Activated CD4-positive, alpha-beta T cell treated with anti-CD3 and anti-CD28 coated beads, Interleukin-2, amount 50 U/mL, for 16 hours (primary cell): ENCODE measurements at places on chromosomes 12 and 14.

DNA sequence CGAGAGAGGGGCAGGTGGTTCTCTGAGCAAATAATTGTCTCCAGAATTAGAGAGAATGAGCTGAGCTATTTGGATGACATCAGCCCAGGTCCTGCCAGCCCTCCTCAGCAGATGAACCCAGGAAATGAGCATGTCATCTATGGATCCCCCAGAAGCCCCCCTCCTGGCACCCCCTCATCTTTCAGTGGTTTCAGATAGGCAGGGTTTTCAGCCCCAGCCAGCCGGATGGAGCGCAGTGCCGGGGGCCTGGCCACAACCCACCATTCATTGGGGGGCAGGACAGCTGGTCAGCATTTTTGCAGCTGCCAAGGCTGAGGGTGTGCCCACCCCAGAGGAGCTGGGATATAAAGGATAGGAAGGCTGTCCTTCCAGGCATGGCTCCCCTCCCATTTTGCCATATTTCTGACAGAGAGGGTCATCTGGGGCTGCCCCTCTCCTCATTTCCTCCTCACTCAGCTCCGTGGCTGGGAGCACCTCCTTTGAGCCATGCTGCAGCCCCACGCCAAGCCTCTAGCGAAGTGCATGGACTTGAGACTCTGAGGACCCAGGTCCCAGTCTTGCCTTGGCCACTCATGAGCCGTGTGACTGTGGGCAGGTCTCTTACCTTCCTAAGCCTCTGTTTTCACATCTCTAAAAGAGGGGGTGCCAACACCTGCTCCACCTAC is 6.0 kb upstream of the KRT71 start:
- no peak for DNase-seq

GRCh38 chr14:75143761-75144527 is 17.1 kb upstream of the NEK9 start:
- no peak for DNase-seq

DNA sequence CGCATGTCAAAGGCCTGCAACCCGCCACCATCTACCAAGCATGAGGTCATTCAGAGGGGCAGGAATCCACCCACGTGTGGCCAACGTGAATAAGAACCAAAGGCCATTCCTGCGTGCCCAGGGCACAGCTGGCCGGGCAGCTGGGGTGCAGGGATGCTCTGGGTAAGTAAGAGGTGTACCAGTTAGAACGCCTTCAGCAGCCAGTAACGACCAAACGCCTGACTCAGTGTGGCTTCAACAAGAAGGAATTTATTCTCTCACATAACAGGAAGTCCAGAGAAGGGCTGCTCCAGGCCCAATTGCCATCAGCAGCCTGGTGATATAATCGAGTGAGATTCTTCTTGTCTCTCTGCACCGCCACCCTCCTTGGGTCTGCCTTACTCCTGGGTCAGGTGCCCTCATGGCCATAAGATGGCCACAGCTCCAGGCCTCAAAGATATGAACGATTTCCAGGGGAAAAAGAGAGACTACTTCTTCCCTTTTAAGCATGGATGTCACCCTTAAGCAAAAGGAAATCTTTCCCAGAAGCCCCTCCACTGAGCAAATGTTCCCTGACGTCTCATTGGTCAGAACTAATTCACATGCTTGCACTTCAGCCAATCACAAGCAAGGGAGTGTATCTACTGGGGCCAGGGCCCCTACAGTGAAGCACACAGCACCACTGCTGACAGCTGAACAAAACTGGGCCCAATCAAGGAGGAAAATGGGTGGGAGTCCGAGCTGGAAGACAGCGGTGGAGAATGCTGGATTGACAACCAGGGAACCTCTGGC is 7.3 kb downstream of the TTC7B start:
- DNase-seq: no peak

- no peak for DNase-seq
Measured at GRCh38 chr14:77014004-77014604, 14.4 kb downstream of the IRF2BPL start.

DNA sequence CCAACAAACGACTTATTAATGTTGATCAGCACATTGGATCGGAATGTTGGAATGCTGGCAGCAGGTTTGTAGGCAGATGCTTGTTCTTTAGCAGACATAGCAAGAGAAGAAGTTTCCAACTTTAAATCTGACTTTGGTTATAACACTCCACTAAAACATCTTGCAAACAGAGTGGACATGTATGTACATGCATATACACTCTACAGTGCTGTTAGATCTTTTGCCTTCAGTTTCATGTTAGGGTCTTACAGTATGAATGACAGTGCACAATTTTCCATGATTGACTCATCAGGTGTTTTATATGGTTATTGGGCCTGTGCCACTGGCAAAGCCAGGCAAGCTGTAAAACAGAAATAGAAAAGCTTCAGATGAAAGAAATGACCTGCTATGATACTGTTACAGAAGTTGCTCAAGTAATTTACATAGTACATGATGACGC is 14.3 kb upstream of the DHRS7 start:
- no peak for DNase-seq

- no peak for DNase-seq
Measured at GRCh38 chr14:105182296-105183020, 1.3 kb upstream of the NUDT14 start.

- no peak for DNase-seq
Measured at GRCh38 chr12:111747333-111747732, 19.4 kb upstream of the ALDH2 start.

DNA sequence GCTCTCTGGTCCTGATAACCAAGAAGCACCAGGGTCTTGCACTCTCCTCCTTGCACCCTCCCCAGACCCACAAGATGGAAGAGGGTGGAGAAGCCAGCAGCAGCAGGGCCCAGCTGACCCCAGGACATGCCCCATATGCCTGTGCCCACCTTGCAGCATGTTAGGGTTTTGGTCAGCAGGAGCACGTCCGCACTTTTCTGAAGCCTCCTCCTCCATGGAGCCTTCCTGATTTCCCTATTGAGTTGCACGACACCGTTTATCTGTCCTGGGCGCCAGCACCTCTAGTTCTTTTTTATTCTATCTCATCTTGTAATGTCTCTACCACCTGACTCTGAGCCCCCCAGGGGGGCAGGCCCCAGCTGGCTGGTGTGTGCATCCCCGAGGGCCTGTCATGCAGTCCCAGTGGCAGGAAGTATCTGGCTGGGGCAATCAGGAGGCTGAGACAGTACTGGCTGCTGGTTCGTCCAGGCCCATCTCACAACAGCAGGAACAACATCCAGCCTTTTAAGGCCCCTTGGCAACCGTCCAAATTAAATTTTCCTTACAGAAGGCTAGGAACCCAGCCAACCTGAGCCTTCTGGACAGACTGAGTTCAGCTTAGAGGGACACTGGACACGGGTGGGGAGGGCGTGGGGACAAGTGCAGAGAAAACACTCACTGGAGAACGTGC is 39.6 kb downstream of the CCDC85C start:
- DNase-seq: no peak

- DNase-seq: no peak
Measured at GRCh38 chr12:46089414-46090162, 99.2 kb upstream of the SCAF11 start.

- DNase-seq: no peak
Measured at GRCh38 chr12:116591855-116592637, 32.9 kb downstream of the MAP1LC3B2 start.

GRCh38 chr12:14558473-14558959 is 9.2 kb downstream of the PLBD1 start:
- DNase-seq: no peak

DNA sequence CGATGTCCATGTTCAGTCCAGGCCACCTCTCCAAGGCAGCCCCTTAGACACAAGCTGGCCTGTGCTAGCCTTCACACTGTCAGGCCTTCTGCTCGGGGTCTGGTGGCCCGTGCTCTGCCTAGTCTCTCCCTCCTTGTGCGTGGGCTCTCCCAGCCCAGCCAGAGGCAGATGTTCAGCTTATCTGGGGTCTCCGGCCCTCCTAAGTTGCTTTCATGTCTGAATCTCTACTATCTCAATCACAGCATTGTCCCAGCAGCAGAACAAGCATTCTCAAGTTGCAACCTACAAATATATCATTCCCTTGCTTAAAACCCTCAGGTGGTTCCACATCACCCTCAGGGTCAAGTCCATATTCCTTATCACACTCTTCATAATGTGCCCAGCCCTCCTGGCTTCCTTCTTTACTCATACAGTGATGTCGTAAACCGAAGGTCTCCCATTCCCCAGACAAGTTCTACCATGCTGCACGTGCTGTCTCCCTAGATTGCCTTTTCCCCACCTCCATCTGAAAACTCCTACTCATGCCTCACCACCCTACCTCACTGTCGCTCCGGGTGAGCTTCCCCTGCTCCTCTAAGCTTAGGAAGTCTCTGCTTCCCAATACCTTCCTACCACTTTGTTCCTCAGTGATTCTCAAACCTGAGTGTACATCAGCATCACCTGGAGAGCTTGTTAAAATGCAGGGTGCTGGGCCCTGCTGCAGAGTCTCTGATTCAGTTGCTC is 1.5 kb downstream of the KRT73 start:
- DNase-seq: no peak

DNA sequence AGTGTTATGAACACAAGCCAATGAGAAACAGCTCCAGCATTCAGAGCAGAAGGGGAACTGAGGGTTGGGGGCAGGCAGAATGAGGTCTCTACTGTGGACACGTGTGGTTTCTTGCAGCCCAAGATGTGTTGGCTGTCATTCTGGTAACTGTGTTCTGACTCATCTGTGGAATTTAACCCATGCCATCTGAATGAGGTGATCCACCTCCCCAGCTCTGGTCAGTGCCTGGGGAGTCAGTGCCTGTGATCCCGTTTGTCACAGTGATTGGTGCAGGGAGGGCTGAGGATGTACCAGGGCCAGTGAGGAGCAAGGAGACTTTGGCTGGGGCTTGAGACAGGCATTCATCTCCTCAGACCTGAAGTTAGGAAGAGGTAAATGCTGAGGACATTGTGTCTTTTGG is 216.8 kb downstream of the MSRB3 start:
- DNase-seq: no peak

- no peak for DNase-seq
Measured at GRCh38 chr14:50906326-50907065, 34.6 kb downstream of the ABHD12B start.

DNA sequence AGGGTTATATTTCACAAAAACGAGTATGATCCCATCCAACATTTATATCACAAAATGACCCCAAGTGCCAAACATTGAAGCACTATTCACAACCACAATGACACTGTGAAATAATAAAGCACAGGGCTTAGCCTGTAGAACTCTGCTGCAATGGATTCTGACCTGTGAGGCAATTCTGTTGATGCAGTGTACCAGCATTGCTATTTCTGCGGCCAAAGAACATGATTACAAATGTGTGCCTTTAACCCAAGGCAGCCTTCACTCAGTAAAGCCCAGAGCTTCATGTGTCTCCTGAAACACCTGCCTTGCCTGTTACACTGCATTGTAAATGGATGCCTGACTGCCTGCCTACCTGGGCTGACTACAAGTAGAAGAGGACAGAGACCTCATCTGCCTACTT is 158.0 kb downstream of the PPM1H start:
- DNase-seq: no peak

DNA sequence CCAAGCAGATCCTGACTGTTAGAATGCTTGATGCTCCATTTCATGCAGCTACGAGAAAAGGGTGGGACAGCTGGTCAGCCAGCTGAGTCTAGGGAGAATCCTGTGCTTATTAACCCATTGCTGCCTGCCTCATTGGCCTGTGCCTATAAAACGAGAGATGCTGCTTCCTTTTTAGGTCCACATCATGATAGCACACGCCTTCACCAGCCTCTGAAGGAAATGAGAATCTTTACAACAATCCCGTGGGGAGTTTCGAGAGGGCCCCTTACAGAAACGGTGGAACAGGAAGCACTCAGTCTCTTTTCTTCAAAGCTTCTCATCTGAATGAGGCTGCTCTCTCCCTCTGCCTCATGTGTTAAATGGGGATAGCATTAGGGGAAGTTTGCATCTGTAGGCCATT is 147.3 kb upstream of the RFLNA start:
- no peak for DNase-seq

DNA sequence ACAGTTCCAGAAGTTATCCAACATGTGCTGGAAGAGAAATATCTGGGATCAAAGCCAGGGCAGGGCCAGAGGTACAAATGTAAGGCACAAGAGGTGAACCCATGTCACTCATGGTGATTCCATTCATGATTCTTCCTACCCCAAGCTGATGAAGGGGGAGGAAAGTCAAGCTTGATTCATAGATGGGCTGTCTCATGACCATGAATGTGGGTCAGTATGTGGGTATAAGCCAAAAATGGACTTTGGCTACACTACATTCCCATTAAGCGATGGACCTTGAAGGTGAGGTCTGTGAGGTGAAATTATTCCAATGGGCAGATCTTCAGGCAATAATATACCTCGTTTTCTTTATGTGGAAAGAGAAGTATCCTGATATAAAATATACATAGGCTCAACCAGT is 217.1 kb downstream of the BTG1 start:
- DNase-seq: no peak

- DNase-seq: no peak
Measured at GRCh38 chr12:79717006-79717405, 26.2 kb upstream of the PAWR start.

DNA sequence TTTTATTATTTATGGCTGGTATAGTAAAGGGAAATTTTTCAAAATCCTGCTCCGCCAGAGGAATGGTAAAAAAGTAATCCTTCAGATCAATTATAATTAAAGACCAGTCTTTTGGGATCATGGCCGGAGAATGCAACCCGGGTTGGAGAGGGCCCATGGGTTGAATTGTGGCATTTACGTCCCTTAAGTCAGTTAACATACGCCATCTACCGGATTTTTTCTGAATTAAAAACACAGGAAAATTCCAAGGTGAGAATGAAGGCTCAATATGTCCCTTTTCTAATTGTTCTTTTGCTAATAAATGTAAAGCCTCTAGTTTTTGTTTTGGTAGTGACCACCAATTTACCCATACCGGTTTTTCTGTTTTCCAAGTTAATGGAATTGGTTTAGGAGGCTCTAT is 602.8 kb downstream of the ALG10 start:
- peak; percentile 9 for DNase-seq

- DNase-seq: no peak
Measured at GRCh38 chr14:105141026-105141425, 27.6 kb downstream of the JAG2 start.

GRCh38 chr12:119749666-119750065 is 81.7 kb downstream of the PRKAB1 start:
- no peak for DNase-seq
